ENCODE measurements at places on chromosomes 1 and 21.

GRCh38 chr1:198678301-198678836 is 39.5 kb downstream of the PTPRC start:
- DNase-seq, result no peak

GRCh38 chr1:118890851-118891384 is 97.2 kb downstream of the TBX15 start:
- no peak for DNase-seq

- DNase-seq, result no peak
Measured at GRCh38 chr1:145747398-145748247, 28.3 kb downstream of the CD160 start.

GRCh38 chr1:223755992-223756775 is 43.8 kb downstream of the CAPN2 start:
- no peak for DNase-seq

- no peak for DNase-seq
Measured at GRCh38 chr1:43764581-43764980, 57.2 kb downstream of the ST3GAL3 start.

GRCh38 chr1:155961937-155962336 is 16.4 kb downstream of the ARHGEF2 start:
- DNase-seq, result no peak

- DNase-seq, result no peak
Measured at GRCh38 chr1:81349194-81349965, 451.4 kb upstream of the ADGRL2 start.
